Stimulated activated CD8-positive, alpha-beta memory T cell treated with anti-CD3 and anti-CD28 coated beads, Interleukin-15, amount 100 ng/mL, for 48 hours (primary cell): ENCODE measurements at places on chromosomes 11 and 22.

DNA sequence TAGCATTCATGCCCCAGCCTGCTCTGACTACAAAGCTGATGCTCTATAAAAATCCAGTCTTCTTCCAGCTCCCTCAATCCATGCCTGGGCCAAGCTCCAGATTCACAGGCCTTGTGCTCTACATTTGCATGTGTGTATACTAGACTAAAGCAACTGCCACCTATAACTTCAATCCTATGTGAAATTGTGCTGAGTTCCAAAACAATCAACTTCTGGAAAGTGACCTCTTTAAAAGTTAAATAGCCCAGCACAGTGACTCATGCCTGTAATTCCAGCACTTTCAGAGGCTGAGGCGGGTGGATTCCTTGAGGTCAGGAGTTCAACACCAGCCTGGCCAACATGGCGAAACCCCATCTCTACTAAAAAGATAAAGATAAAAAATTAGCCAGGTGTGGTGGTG lies 114.3 kb upstream of the ZC3H12C start:
- DNase-seq: no peak

DNA sequence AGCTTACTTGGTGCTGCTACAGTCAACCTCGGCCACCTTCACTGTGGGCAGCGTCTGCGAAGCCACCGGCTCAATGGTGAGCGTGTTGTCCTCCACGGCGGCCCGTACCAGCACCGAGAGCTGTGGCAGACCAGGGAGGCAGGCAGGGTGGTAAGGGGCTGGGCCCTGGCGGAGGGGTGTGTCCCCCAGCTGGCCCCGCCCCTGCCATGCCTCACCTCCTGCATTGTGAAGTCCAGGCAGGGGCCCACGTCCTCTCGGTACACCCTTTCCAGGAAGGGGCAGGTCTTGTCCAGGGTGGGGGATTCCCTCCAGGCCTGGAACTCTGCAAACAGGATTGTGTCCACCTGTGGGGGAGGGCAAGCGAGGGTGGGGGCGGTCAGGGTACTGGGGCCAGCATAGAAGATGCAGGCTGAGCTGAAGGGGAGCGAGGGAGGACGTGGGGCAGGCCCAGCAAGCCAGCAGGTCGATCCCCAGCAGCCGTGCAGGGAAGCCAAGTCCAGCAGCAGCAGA lies 12.8 kb downstream of the RAB3IL1 start:
- DNase-seq: no peak

DNA sequence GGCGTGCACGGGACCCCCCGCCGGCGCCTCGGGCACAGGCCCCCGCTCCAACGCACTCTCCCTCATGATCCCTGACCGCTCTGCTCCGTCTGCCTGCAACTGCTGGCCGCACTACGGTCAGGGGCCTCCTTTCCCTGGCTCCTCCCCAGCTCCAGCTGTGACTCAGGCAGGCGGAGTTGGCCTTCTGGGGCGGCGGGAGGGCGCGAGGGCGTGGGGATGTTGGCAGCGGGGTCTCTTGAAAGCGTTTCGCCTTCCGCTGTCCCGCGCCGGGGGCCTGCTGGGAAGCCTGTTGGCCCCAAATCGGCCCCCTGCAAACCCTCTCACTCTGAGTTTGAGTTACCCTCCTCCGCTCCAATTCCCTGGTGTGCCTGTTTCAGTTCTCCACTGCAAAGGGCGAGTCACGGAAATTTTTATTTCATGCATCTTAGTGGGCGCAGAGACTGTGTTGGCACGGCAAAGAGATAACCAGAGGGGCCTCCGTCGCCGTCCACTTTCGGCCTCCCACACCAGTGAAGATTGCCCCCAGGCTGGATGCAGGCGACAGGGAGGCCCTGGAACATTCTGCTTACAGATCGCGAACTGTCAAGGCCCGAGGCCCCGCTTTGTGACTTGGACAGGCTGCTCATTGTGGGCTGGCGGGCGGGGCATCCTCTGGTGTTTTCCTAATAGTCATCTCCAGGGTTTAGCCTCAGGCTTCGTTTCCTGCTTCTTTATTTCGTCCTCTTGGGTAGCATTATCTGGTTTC lies at the start of gene CAVIN3:
TSS of gene CAVIN3 (minus strand) at position 91 of the 745 bp plus-strand sequence. CDS start at position 66, 25 bp downstream.
- peak; percentile 85 for DNase-seq

DNA sequence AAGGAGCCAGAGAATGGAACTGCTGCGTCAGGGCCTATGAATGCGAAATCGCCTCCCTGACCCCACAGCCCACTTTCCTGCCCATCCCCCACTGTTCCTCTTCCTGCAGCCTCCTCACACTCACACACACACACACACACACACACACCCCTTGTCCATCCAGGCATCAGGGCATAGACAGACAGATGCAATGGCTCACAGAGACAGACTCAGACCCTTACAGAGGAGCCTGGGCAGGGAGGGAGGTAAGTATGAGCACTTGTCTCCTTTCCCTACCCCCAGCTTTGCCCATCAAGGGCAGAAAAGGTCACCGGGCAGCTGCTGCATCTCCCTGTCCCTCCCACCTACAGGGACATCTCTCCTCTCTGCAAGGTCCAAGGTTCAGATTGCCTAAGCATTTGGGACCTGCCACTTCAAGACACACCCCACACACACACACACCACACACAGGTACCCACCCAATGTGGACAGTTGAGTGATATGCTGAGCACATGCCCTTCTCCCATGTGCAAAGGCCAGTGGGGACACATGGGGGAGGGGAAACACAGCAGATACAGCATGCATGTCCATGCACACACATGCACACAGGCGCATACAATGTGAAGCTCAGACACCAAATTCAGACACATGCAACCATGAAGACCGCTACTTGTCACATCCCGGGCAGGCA lies 2.0 kb upstream of the NRXN2 start:
- DNase-seq: no peak

- DNase-seq: no peak
These were observed 40.1 kb downstream of the ZBTB16 start for GRCh38 chr11:114099392-114100178.

GRCh38 chr22:46446799-46447198 lies 90.6 kb downstream of the CELSR1 start:
- DNase-seq: no peak

GRCh38 chr11:92464822-92465221 lies 240.2 kb downstream of the FAT3 start:
- DNase-seq: no peak

GRCh38 chr11:8937159-8937558 lies 4.4 kb upstream of the C11orf16 start:
- DNase-seq: no peak

- no peak for DNase-seq
These were observed 324.3 kb downstream of the DYNC2H1 start for GRCh38 chr11:103433386-103434072.

- no peak for DNase-seq
These were observed 17.6 kb upstream of the PARVA start for GRCh38 chr11:12359761-12360160.

GRCh38 chr11:1624621-1625020 lies 2.7 kb upstream of the KRTAP5-4 start:
- DNase-seq: no peak

- no peak for DNase-seq
These were observed 6.9 kb upstream of the CATSPER1 start for GRCh38 chr11:66032957-66033735.

DNA sequence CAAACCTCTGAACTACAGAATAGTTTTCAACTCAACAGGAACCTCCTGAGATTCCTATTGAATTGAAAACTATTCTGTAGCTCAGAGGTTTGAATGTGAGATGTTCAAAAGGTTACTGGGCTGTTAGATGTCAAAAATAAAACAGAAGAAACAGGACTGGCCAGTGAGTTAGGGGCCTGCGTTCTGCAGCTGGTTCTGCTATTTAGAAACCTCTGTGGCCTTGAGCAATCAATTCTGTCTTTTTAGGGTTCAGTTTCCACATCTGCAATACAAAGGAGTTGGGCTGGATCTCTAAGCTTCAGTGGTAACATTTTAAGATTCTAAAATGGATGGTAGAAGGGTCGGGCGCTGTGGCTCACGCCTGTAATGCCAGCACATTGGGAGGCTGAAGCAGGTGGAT lies 55.8 kb downstream of the CLMP start:
- no peak for DNase-seq

- DNase-seq: no peak
These were observed 78.0 kb downstream of the MYEOV start for GRCh38 chr11:69371731-69372588.

- no peak for DNase-seq
These were observed 231.1 kb downstream of the TENM4 start for GRCh38 chr11:79209540-79210266.

DNA sequence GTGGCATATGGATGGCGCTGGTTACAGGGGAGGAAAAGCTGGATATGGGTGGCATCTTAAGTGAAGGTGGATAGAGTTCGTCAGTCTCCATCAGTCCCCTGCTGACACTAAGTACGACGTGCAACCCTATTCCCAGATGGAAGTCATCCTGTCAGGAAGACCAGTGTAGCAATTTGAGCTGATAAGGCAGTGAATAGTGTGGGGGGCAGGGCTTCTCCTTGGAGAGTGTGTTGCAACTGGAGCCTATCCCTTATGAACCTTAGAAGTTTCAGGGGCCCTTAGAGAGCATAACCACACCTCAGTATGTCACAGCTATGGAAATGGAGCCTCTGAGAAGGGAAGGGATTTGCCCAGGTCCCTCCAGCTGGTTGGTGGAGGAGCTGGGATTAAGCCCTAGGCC lies 36.1 kb upstream of the ANKK1 start:
- DNase-seq: no peak

- DNase-seq: no peak
These were observed 541.2 kb upstream of the API5 start for GRCh38 chr11:42770444-42771065.

DNA sequence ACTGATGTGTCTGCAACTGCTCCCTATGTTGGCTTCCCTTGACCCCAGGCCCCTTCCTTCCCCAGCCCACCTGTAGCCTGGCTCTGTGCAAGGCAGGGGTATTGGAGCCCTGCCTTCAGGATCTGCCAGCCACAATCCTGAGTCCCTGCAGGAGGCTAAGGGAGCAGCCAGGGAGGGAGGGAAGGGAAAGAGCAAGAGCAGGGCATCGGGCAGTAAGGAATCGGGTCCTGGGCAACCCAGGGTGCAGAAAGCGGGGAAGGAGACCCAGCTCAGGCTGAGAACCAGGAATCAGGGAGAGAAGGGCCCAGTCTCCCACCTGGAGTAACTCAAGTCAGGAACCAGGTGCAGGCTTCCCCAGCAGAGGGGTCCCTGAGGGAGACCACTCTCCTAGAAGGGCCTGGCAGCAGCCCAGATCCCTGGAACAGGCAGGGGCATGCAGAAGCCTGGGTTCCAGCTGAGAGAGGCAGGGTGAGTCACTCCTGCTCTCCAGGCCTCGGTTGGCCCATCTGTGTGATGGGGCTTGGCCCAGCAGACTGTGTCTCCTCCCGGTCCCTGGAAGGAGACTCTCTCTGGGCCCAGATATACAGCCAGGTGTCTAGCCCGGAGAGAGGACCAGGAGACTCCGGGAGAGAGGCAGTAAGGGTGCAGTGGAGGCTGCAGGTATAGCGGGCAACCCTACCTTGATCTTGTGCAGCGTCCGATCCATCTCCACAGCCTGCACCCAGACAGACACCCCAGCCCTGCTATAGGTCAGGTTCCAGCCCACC lies 13.4 kb downstream of the STARD10 start:
- no peak for DNase-seq

DNA sequence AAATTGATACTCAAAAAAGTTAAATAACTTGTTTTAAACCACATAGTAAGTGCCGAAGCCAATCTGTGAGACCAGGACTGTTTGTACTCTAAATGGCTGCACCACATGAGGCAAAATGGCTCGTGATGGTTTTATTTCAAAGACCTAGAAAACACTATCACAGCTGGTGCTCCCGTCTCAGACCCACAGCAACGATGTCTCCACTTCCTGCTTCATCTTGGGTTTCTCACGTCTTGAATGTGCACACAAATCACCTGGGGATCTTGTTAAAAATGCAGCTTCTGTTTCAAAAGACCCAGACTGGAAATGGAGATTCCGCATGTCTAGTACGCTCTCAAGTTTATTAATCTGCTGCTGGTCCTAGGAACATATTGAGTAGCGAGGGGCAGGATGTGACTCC lies 1.2 kb downstream of the CD3E start:
- DNase-seq: no peak

- DNase-seq: no peak
These were observed 6.9 kb downstream of the MAPK1 start for GRCh38 chr22:21860491-21861039.

DNA sequence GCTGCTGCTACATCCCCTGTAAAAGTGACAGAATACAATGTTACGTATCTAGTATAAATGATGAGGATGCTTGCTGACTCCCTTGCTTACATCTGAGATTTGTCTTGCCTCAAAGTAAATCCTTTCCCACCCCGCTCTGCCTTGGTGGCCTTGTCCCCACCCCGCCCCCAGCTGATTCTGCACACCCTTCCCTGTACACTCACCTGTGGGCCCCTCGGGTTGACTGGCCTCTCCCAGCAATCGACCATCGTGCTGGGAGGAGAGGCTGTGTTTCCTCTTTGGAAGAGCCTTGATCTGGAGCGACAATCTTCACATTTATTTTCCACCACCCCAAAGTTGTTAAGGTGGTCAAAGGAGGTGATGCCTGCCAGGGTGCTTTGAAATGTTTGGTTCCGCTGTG lies 249.4 kb downstream of the TBC1D22A start:
- no peak for DNase-seq

GRCh38 chr11:64887757-64888405 lies 9.5 kb upstream of the EHD1 start:
- peak; percentile 76 for DNase-seq

DNA sequence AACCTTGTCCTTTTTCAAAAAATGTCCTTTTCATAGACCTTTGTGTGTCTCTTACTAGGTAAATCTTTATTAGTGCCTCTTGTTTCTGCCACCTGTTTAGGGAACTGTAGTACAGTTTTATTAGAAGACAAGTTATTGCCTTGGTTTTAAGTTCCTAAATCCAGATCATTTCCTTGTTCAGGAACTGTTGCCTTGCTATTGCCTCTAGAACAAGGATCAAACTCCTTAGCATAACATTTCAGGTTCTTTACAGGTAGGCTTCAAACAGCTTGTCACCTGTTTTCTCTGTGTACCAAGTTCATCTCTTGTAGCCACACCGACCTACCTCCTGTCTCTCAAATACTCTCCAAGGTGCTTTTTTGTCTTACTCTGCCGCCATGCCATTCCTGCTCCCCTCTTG lies 75.2 kb downstream of the MTMR3 start:
- DNase-seq: no peak

DNA sequence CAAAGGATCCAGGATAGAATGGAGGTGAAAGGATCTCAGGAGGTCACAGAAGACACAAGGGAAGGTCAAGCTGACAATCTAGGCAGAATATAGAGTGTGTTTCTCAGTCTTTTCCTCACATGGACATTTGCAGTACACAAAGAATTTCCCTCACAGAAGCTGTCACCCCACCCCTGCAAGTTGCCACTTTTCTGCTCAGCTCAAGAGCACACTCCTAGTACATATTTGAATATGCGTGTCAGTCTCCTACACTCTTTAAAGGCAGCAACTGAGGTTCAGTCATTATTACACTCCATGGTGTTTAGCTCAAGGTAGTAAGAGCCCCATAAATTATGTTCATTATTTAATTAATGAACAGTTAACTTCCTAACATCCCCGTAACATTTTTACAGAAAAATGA lies 59.1 kb downstream of the ETS1 start:
- no peak for DNase-seq

- DNase-seq: no peak
These were observed 185.4 kb downstream of the IGLL1 start for GRCh38 chr22:23394525-23395326.

GRCh38 chr11:118892514-118892913 lies 8.8 kb downstream of the CXCR5 start:
- no peak for DNase-seq

- no peak for DNase-seq
These were observed 28.5 kb upstream of the C11orf96 start for GRCh38 chr11:43913829-43914380.

- no peak for DNase-seq
These were observed 83.0 kb downstream of the CDKN1C start for GRCh38 chr11:2802389-2803185.
